ENCODE measurements at places on chromosomes 3 and 15.
A peak's percentile ranks its signal among the peaks of the same experiment; 100 is the strongest.

DNA sequence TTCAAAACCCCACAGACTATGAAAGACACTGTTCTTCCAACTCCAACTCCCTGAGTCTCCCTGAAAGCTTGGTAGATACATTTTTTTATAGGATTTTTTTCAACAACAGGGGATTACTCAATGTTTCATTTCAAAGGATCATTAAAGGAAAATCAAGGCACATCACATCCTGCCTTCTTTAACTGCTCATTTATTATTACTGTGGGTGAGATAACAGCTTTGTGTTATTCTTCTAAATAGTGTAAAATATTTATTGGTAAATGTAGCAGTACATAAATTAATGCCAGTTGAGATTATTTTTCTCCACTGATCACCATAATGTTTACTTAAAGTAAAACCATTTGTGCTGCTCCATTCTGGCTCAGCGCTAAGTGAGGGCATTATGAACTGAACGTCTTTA, 57.2 kb downstream of the AGBL1 start:
- DNase-seq: no peak

- no peak for DNase-seq
These were observed 108.2 kb downstream of the TP63 start for GRCh38 chr3:189739378-189739777.

DNA sequence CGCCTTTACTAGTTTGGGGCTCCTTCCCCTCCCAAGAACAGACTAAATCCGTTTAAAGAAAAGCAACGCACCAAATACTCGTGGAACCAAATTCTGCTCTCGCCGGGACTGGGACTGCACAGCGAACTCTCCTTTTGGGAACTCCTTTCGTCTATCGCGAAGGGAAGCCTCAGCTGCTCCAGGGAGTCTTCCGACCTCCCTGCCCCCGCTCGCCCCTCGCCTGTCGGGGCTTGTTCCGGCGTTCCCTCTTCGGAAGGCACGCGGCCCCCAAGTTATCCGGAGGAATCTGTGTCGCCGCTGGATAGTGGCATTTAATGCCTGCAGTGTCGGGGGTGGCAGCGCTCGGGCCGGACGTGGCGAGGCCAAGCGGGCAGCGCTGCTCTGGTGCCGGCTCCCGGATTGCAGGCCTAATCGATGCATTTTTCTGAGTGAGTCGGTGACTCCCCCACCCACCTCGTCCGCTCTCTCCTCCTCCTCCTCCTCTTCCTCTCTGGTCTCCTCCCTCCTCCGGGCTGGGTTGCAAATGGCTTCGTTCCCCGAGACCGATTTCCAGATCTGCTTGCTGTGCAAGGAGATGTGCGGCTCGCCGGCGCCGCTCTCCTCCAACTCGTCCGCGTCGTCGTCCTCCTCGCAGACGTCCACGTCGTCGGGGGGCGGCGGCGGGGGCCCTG, at the start of gene TRIM71:
TRIM71 (plus strand) TSS at position 440 of the 671 bp plus-strand sequence; CDS start at position 524, 84 bp downstream.
- DNase-seq: peak; percentile 11

- no peak for DNase-seq
These were observed 30.6 kb upstream of the OXTR start for GRCh38 chr3:8800016-8800415.

GRCh38 chr3:37198996-37199395, 24.6 kb upstream of the LRRFIP2 start:
- no peak for DNase-seq
